ENCODE measurements at places on chromosomes 7 and 10. TPM values are rescaled to one million over a fixed set of nuclear protein-coding genes. Genes with fewer than 3 reads are reported as not detected.

The ABCB4 gene
- total RNA-seq, result 0.65 TPM

DNA sequence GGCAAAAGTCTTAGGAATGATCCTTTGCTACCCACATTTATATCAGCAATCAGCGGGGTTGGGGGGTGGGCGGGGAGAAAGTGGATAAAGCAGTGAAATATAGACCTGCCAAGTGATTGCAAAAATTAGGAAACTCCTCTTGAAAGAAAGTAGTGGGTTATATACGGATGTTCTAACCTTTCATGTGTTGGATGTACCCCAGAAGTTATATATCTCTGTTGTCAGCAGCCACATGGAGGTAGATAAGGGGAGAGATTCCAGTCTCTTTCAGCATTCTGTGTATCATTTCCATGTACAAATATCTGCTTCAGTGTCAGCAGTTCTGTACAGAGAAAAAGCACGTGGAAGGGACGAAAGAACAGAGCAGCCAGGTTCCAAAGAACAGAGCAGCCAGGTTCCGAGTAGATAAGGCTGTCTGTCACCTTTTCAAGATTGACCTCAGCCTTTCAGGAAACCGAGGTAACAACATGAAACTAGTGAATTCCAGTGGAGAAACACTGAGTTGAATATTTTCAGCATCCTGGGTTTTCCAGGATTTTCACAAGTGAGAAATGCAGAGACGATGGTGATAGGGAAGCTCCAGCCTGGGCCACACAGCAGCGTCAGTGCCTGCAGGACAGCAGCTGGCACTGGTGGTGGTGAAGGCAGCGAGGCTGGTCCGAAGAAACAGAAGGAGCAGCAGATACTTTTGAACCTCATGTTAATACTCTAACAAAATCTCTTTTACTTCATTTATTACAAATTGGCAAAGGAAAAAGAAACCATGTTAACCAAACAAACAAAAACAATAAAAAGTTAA lies 212.3 kb downstream of the C7orf25 start:
- DNase-seq, result no peak

DNA sequence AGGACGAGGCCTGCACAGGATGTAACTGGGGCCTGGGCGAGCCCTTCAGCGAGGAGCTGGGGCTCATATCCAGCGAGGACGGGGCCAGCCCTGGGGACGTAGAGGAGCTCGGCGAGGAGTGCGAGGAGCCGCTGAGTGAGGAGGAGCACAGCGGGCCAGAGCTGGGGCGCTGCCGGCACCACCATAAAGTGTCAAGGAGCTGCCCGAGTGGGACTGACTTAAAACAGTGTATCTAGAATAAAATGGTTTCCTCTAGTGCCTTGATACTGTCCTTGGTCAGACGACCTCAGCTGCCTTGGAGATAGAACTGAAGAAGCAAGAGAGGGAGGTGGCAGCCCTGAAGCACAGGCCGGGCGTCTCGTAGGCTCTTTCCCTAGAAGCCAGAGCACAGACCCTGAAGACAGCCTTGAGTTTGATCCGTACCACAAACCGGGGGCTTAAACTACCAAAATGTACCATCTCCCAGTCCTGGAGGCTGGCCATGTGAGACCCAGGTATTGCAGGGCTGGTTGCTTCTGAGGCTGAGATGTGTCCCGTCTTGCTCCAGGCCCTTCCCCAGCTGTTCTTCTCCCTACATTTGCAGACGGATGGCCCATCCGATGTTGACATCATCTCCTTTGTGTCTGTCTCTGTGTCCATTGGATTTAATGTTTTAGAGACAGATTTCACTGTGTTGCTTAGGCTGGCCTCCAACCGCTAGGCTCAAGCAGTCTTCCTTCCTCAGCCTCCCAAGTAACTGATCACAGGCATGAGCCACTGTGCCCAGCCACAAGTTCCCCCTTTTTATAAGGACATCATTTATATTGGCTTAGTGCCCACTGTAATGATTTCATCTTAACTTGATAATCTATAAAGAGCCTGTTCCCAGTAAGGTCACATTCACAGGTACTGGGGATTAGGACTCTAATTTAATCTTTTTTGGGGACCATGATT lies 35.8 kb downstream of the DNAJB6 start:
- no peak for DNase-seq

DNA sequence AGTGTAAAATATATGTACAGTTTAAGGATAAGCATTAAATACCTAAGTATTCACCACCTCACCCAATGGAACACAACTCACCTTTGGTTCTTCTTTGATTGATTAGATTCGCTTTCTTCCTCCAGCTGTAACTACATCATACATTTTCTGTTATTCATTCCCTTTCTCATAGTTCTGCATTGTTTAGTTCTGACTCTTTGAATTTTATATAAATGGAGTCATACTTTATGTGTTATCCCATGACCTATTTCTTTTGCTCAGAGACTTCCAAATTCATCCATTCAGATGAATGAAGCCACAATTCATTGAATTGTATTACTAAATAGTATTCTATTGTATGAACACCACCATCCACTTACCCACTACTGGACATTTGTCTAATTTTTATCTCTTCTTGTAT lies 12.3 kb downstream of the THNSL1 start:
- DNase-seq, result no peak

DNA sequence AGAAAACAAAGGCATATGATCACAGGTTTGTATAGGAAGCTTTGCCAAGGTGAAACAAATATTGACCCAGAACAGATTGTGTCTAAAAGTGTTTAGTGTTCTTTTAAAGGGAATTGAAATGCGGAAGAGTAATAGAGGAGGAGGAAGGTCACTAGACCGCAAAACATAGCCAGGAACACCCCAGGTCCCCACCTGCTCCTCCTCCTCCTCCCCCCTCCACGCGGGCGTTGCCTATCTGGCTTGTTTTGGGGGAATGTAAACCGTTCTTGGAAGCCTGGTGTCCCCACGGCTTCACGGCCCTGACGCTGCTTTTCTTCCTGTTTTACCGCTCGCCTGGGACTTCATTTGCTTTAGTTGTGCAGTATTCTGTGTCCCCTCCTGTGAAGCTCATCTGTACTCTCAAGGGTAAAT lies 81.0 kb upstream of the PFKP start:
- peak; percentile 77 for DNase-seq

- no peak for DNase-seq
Measured at GRCh38 chr7:116799916-116800315, 62.5 kb upstream of the CAPZA2 start.

DNA sequence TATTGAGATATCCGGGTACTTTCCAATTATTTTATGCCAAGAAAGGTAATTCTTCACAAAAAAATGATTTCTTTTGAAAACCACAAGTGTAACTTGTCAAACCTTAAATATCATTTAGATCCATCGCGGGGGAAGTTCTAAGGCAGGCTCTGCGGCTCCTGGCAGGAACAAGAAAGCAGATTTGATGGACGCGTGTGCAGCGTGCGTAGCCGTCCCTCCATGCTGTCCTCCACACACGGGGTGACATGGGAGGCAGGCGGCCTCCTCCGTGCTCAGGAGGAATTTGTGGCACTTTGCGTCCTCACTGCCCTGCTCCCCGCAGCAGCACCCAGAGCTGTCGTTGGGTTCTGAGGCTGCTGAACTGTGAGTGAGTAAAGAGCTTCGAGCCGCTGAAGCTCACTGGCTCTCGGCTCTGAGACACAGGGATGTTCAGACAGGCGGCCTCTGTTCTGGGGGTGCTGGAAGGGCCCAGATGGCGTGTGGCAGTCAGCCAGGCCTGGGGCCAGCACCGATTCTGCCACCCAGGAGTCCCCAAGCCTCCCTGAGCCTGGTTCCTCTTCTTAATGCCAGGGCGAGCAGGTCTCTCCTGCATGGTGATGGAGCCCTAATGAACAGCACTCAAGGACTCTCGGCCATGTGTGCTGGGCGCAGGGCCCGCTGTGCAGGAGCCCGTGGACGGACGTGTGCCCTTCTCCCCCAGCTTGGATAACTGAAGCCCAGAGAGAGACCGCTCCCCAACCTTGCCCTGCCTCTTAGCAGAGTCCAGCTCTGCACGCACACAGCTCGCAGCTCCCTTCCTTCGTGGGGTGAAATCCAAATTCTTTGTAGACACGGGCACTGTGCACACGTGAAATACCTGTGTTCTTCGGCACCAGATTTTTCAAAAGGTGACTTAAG lies 185.4 kb upstream of the SHH start:
- no peak for DNase-seq
